ENCODE measurements at places on chromosomes 16 and 17.

- DNase-seq: no peak
Observed at GRCh38 chr16:56408379-56409098, 16.8 kb downstream of the AMFR start.

- DNase-seq: no peak
Observed at GRCh38 chr16:77213542-77214106, 14.4 kb downstream of the SYCE1L start.

DNA sequence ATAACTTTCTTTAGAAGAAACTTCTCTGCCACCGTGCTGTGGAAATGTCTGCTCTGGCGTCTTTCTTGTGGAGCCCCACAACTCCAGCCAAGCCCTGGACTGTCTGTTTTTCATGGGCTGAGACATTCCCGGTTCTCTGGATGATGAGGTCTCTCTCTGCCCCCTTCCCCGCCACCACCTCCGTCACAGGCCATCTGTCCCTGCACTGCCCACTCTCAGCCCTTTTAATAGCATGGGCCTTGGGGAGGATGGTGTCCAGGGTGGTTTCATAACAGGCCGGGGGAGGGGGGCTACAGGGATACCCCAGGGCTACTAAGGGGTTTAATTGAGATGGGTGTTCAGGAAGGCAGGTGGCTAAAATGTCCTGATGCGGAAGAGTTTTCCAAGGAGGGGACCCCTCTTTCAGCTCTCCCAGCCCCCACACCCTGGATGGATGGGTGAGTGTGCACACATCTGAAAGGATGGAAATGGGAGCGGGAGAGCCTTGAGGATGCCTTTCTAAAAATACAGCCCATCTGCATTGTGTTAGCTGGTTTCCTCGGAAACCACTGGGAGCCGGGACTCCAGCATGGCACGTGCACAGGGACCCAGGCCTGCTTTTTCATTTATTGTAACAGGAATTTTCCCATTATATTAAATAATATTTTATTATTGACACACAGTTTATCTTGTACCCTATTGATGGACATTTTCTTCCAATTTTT is 14.6 kb upstream of the NDRG4 start:
- DNase-seq: no peak

DNA sequence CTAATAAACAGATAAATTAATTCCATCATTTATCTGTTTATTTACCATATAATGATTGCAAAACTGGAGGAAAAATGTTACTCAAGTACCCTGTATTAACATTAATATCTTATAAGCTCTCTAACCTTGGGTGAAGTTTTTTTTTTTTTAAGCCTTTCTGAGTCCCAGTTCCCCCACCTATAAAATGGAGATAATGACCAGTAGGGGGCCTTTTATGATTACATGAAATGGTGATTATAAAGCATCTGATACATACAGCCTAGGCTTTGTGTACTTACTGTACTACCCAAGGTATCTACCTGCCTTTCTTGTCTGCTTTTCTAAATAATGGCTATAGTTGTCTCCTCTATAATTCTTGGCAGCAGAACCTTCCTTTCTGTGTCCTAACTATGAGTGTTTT is 22.6 kb downstream of the LRRC36 start:
- DNase-seq: no peak

DNA sequence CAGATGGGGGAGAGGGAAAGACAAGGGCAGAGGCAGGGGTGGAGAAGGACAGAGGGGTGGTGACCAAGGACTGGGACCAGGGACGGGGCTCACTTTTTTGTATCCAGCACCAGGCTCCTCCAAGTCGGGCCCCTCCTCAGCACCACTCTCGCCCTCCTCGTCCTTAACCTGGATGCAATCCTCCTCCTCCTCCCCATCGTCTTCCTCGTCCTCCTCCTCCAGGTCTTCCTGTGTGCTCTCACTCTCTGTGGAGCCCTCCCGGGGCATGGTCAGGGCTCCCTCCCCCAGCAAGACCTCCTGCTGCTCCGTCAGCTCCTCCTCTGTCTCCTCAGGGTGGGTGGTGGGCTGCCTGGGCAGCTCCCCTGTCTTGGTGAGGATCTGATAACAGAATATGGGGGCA is 16.8 kb downstream of the G6PC3 start:
- DNase-seq: no peak

GRCh38 chr17:70558821-70559220 is 389.5 kb downstream of the KCNJ2 start:
- DNase-seq: no peak

DNA sequence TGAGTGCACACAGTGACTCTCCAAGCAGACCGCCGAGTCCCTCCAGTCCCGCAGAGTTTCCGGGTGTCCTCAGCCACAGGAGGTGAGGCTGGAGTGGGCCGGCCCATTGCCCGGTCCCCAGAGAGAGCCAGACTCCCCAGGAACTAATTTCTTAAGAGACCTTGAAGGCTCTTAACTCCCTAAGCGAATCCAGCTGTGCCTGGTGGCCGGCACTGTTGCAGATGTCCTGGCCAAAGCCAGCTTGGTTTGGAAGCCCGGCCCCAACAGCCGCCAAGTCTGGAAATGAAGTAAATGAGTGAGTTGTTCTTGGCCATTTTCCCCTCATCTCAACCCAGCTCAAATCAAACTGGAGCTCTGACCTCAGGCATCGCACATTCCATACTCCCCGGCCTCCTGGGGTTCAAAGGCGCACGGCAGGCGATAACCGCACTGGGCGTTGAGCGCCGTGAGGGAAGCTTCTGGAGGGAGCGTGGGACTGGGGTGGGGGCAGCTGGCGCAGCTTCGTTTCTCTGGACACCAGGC is 42.0 kb downstream of the CMIP start:
- DNase-seq: no peak

- no peak for DNase-seq
Observed at GRCh38 chr17:34899643-34900291, 61.5 kb downstream of the CCT6B start.

DNA sequence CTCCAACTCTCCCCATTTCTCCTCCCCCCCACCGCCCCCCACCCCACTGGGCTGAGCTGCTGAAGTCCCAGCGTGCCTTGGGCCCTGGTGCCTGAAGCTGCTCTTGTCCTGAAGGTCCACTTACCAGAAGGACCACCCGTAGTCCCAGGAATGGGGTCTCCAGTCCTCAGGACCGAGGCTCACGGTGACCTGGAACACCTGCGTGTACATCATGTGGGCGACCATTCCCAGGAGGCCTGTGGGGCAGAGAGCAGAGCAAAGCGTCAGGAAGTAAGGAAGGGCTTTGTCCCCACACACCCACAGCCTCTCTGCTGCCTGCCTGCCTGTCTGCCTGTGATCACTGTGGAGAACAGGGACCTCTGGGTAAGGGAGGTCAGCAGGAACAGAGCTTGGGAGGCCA is 218.7 kb downstream of the GSG1L start:
- DNase-seq: no peak

DNA sequence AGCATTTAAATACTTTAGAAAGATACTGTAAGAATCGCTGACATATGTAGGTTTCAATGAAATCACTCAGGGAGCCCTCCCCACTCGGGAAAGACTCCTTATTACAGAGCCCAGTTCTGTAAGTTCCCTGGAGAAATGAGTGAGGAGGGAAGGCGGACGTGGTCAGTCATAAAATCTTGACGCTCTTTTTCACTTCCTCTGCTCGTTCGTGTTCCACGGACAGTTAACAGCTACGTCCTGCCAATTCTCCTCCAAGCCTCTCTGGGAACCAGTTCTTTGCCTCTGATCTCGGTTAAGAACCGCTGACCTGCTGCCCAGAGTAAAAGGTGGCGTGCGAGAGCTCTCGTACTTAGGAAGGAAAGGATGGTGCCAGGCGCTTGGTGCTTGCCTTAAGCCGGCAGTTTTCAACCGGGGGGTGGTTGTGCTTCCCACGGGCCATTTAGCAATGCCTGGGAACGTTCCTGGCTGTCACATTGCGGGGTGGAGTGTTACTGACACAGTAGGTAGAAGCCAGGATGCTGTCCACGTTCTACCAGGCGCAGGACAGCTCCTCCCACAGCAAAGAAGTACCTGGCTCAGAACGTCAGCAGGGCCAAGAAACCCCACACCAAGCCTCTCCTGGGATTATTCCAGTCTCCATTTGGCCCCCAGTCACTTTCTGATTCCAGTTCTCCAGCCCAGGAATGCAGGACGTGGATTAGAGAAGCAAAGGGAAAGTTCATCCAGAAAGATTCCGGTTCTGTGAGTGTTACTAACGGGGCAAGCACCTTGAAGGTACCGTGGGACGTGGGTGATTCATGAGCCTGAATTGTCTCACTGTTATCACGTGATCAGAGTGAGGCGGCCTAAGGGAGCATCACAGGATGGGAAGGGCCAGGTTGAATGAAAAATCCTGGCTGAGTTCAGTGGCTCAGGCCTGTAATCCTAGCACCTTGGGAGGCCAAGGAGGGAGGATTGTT is 87.7 kb downstream of the MRM3 start:
- no peak for DNase-seq

- DNase-seq: no peak
Observed at GRCh38 chr16:63312346-63312745, 1276.1 kb upstream of the CDH8 start.

DNA sequence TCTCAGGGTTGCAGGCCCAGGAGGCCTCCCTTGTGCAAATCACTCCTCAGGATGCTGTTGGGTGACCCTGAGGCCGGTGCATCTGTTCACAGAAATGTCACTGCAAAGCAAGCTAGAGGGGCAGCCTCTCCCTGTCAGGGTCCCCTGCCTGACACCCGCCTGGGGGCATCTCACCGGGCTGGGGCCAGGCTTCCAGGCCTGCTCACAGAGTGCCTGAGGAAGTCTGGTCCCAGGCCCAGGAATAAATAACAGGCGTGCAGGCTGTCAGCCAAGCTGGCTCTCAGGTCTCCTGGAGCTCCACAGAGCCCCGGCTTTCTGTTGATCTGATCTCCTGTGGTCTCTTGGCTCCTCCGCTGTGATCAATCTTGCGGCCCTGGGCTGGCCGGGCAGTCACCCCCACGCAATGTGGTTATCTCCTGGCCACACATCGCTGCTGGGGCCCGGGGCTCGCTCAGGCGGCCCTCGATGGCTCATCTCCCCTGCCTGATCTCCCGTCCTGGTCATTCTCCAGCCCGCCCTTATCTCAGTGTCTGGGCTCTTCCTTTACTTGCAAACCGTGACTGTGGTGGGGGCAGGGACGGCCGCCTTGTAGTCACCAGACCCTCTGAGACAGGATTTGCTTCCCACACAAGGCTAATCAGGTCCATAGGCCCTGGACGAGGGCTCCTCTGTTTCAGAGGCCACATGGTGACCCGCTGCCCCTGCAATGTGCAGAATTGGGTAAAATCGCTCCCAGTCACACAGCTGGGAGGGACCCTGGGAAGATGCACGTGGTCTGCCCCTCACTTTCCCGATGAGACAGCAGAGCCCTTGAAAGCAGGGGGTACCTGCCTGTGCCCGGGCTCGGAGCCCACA is 231.2 kb upstream of the GSE1 start:
- DNase-seq: no peak

- DNase-seq: no peak
Observed at GRCh38 chr17:56486732-56487131, 106.8 kb upstream of the NOG start.

DNA sequence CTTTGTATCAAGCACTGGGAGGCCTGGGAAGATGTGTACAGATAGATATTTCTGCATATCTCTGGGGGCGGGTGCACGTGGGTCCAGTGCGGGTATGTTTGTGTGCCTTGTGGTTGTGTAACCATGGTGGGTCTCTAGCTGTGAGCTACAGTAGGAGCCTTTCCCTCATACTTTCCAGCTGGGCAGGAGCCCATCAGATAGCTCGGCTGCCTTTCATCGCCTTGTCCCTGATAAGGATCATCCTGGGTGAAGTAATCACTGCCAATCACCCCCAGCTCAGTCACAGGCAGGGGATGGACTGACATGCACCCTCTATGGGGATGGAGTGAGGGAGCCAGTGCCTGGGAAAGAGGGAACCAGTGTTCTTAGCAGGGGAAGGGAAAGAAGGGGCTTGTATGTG is 3.2 kb upstream of the SCRN2 start:
- DNase-seq: no peak

DNA sequence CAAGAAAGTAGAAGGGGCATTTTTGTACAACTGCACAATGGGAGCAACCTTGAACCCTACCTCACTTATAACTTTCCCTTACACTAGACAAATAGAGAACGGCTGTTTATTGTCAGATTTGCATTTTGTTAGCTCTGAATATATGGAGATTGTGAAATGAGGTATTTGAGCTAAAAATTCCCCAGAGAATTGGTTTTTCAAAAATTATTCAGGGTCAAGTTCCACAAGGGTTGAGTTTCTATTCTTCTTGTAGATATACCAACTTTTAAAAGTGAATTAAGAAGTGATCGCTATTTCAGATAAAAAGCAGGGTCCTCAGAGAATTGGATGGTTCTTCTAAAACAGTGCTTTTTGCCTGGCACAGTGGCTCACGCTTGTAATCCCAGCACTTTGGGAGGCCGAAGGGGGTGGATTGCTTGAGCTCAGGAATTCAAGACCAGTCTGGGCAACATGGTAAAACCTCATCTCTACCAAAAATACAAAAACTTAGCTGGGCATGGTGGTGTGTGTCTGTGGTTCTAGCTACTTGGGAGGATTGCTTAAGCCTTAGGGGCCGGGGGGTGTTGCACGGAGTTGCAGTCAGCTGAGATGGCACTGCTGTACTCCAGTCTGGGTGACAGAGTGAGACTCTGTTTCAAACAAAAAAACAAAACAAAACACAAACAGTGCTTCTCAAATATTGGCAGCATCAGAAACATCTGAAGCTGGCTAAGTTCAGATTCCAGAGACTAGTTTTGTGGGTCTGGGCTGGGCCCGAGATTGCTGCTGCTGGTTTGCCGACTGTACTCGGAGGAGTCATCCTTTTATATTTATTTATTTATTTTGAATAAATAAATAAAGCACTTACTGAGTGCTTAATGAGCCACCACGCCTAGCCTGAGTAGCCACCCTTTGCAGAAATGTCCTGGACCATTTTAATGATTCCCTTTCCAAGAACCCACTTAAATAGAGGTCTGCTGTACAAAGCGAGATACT is 50.9 kb downstream of the PECAM1 start:
- DNase-seq: no peak

- no peak for DNase-seq
Observed at GRCh38 chr17:70405492-70406220, 236.3 kb downstream of the KCNJ2 start.

GRCh38 chr17:31918701-31919128 is 17.2 kb upstream of the UTP6 start:
- no peak for DNase-seq

DNA sequence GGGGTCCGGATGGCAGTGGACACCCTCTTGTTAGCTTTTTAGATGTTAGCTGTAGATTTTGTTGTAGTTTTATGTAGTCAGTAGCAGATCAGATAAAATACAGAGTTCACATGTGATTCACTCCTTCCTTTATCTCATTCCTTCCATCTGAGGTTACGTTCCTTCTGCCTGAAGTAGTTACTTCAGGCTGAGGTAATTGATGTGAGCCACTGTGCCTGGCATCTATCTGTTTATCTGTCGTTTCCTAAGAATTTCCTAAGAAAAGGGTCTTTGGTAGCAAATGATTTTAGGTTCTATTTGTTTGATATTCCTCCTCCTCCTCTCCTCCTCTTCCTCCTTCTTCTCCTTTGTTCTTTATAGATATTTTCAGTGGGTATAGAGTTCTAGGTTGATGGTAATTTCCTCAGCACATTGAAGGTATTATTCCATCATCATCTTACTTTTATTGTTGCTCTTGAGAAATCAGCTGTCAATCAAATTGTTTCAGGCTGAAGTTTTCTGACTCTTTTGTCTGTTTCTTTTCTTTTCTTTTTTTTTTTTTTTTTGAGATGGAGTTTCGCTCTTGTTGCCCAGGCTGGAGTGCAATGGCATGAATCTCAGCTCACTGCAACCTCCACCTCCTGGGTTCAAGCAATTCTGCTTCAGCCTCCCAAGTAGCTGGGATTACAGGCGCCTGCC is 29.6 kb upstream of the FBXO47 start:
- no peak for DNase-seq

- DNase-seq: no peak
Observed at GRCh38 chr17:31496097-31496496, 104.6 kb downstream of the RAB11FIP4 start.

GRCh38 chr17:2181206-2181896 is 122.2 kb downstream of the SMG6 start:
- DNase-seq: no peak

Data from stimulated activated CD8-positive, alpha-beta memory T cell treated with anti-CD3 and anti-CD28 coated beads, Interleukin-2, amount 100 ng/mL, for 1 hour (primary cell).